Umbilical cord (tissue), 2 donors: ENCODE measurements at places on chromosomes 13 and 19. TPM values are rescaled to one million over a fixed set of nuclear protein-coding genes. Genes with fewer than 3 reads are reported as not detected.
A peak's percentile ranks its signal among the peaks of the same experiment; 100 is the strongest.

Gene IL11
- total RNA-seq = 12.0 TPM

Gene KLK7
- total RNA-seq = 0.72 TPM

Gene CHMP2A
- 92.5 TPM for total RNA-seq

Gene ZNF564
- total RNA-seq = 26.5 TPM

Gene MEIOSIN
- not detected for total RNA-seq

Gene TYK2
- total RNA-seq = 71.5 TPM

Gene ZSCAN4
- not detected for total RNA-seq

Gene SMAD9
- 27.0 TPM for total RNA-seq

DNA sequence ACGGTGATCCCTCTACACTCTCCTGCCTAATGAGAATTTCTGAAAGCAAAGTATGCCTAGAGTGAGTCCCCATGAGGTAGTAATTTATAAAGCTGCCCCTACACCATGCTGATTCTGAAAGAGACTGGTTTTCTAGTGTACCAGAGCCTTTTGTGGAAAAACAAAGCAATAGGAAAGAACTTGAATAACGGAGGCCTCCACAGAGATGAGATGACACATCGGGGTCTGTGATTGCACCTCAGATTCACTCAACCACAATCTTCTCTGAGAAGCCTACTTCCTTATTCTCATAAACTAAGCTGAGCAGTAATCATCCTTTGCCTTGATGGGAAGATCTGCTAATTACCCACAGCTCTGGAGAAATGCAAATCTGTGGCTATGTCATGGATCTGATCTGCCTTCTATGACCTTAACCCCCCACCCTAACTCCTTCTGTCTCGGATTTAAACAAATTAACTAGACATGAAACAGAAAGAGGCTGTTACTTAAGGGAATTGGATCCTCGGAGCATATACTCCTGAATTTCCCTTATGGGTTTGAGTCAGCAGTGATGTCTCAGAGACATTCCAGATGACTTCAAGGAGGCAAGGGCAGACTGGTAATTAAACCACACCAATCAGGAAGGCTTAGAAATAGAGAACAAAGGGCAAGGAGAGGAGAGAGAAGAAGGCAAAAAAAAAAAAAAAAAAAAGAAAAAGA lies 128.0 kb downstream of the DCT start:
- DNase-seq = peak; percentile 77

- no peak for DNase-seq
These were observed 290.1 kb downstream of the FOXO1 start for GRCh38 chr13:40376296-40376849.

GRCh38 chr19:28313633-28314032 lies 899.3 kb downstream of the UQCRFS1 start:
- DNase-seq = no peak

GRCh38 chr13:19984430-19985218 lies 26.1 kb downstream of the ZMYM2 start:
- peak; percentile 21 for DNase-seq

GRCh38 chr19:22783651-22784410 lies at the start of gene ZNF99:
Gene ZNF99, minus strand, starts transcription at chr19:22784151. Its CDS starts 135 bp downstream, at chr19:22784016.
- peak; percentile 84 for DNase-seq

DNA sequence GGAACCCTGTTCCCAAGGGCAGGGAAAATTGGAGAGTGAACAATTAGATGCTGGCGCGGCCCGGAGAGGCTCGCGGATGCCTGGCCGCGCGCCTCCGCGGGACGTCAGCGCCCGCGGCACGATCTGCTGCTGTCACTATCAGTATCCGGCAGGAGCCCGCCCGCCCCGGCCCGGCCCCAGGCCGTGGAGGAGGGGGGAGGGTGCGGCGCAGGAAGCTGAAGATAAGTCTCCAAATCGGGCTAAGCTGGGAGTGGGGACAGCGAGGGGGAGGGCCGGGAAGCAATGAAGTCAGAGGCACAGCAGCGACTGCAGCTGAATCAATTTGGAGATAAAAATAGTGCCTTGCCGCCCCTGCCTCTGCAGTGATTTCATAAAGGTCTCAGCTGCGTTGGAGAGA lies 441.5 kb upstream of the KLF12 start:
- DNase-seq = peak; percentile 88

DNA sequence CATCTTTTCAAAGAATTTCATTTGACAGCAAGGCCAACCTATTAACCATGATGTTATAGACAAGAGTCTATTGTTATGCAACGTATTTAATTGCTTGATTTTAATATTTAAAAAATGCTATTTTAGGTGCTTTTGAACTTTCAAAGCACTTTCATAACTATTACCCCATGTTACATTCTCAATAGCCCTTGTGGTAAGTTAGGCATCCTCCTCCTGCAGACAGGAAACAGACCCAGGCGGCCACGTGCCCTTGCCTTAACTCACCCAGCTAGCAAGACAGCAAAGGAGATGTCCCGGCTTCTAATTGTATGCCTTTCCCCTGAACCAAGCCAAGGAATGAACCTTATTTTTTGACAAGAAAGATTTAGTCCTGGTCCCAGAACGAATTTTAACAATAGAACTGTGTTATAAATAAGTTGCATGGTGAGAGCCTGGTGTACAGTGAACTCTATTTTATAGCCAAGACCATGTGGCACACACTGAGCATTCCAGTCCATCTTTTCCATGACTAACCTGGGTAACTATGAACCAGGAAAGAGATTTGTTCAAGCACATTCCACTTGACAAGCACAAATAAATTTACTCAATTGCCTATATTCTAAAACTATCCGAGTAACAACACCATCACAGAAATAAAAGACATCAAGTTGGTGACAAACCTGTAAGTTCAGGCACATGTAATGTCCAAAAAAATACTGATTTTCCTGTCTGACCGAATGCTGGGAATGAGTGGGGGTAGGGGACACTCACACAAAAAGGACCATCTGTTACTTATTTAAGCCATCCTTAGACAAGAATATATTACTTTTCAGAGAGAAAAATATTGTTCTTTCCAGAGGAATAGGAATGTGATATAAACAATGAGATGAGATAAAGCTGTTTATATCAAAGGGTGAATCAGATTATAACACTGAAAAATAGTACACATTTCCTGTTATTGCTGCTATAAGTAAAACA lies 163.0 kb downstream of the EFNB2 start:
- no peak for DNase-seq

DNA sequence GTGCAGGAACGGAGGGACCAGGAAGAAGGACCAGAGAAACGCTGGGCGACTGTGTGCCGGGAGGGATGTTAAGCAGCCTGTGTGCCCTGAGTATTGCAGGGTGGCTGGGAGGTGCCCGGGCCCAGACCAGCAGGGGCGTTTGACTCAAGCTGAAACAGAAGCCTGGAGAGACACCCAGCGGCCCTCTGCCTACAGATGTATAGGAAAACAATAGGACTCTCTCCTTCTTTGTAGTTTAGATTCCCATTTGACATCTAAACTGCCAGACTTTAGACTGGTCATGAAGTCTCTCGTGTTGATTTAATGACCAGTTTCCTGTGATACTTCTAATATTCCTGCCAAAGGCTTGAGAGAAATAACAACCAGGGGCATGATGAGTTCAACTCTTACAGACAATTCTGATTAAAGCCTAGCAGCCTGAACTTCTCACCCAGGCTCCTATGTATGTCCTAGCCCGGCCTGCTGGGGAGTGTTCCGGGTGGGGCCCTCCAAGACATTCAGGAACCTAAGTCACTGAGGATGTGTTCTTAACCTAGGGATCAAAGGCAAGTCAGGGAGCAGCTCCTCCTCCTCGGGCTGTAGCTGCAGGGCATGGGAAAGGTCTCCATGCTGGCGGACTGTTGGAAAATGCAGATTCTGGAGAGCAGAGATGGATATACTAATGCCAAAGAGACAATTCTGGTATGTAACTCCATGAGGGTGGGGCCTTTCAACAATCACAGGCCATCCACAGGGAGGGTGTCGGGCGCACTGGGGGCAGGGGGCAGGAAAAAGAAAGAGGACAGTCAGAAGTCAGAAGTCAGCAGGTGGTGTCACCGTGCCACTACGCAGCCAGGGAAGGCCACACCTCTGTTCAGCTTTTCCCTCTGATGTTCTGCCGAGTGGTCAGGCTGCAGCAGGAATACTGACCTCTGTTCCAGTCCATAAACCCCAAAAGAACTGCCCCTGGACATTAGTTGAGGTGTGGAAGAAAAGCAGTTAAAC lies 131.8 kb downstream of the STARD13 start:
- peak; percentile 22 for DNase-seq

DNA sequence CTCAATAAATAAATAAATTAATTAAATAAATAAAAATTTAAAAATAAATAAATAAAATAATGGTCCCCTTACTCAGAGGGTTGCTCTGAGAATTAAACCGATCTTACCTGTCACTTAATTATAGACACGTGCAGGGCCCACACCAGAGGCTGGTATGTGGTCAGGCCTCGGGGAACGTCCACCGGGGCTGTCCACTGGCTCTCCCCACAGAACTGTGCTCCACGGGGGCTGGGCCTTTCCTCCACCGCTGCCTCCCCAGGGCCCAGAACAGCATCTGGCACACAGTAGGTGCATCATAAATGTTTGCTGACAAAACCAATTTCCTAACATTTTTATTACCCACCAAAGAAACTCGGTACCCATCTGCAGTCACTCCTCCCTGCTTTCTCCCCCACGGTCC lies 69.2 kb downstream of the CEBPG start:
- DNase-seq = no peak

- DNase-seq = no peak
These were observed 109.5 kb upstream of the TSC22D1 start for GRCh38 chr13:44685641-44686040.

- peak; percentile 53 for DNase-seq
These were observed 3.0 kb downstream of the GADD45B start for GRCh38 chr19:2478756-2479555.

DNA sequence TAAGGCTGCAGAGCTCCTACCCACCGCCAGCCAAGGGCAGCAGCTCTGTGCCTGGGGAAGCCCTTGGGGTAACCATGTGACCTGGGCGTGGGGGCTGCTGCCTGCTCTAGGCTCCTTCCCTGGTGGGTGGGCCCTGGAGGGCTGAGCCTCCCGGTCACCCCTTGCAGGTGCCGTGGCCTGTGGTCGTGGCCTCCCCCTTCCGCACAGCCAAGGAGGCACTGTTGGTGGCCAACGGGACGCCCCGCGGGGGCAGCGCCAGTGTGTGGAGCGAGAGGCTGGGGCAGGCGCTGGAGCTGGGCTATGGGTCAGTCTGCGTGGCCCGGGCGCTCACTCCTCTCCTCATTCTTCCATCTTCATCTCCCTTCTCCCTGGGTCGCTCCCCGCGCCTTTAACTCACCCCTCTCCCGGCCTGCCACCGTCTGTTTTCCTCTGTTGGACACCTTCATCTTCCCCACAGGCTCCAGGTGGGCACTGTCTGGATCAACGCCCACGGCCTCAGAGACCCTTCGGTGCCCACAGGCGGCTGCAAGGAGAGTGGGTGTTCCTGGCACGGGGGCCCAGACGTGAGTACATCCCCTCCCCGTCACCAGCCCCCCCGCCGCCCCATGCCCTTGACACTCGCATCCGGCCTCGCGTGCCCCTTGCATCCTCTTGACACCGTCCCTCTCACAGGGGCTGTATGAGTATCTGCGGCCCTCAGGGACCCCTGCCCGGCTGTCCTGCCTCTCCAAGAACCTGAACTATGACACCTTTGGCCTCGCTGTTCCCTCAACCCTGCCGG lies 9.9 kb upstream of the FLT3LG start:
- DNase-seq = no peak

DNA sequence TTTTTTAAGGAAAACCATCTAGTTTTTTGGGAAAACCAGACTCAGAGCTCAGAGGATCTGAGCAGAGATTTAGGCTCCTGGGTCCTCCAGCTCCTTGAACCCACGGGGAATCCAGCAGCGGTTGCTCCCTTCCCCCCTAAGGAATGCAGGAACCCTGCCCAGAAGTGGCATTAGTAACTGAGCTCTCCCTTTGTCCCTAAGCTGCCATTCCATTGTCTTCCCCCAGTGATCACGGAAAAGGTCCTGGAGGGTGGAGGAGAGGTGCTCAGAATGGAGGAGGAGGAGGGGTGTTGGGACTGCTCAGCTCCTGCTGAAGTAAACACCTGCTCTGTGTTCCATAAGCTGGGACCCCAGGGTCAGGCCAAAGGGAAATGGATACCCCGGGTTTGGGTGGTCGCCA lies 16.8 kb upstream of the OR1M1 start:
- no peak for DNase-seq

- no peak for DNase-seq
These were observed 32.7 kb upstream of the SOX1 start for GRCh38 chr13:112034231-112034630.

DNA sequence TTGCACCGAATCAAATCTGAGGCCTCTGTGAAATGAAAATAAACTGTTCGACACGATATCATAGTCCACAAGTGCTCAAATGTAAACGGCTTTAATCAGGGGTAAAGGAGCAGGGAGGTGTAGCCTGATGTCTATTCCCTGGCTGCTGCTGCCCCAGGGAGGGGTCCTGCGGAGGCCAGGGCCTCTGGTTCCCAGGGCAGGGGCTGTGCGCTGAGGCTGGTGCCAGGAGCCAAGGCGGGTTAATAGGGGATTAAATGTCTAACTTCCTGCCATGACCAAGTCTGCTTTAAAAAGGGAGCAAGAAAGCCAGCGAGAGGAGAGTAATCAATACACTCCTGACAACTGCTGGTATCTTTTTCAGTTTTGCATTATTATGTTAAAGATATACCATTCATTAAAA lies 59.4 kb downstream of the ZNF536 start:
- no peak for DNase-seq

- DNase-seq = peak; percentile 59
These were observed 746.6 kb downstream of the UQCRFS1 start for GRCh38 chr19:28466107-28467045.

GRCh38 chr19:18845961-18846360 lies 14.2 kb downstream of the UPF1 start:
- no peak for DNase-seq

DNA sequence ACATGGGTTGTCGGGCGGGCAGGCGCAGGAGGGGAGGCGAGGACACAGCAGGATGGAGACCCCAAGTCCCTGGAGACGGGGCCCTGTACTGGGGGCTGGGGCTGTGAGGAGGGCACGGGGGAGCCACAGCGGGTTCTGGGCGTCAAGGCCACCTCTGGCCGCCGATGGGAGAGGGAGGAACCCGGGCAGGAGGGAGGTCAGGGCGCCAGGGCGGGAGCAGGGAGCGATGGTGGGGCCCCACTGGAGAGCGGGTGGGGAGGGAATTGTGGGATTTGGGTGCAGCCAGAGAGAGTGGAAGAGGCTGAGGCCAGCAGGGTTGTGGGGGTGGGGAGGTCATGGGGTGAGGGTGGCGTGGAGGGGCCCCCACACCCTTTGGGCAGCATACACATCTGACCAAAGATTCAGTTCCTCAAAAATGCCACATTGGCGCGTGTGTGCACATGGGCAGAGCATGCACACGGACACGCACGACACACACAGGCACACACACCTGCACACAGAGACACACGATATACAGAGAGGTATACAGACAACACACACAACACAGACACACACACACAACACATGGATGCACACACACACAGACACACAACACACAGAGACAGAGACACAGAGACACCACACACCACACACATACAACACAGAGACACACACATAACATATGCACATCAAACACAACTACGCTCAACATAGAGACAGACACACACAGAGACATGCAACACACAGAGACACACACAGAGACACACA lies 54.9 kb downstream of the AP1M1 start:
- no peak for DNase-seq
